Activated gamma-delta T cell treated with anti-CD3 and anti-CD28 coated beads, Interleukin-2, amount 50 U/mL, for 16 hours (primary cell): ENCODE measurements at places on chromosomes 13 and 19.
A peak's percentile ranks its signal among the peaks of the same experiment; 100 is the strongest.

DNA sequence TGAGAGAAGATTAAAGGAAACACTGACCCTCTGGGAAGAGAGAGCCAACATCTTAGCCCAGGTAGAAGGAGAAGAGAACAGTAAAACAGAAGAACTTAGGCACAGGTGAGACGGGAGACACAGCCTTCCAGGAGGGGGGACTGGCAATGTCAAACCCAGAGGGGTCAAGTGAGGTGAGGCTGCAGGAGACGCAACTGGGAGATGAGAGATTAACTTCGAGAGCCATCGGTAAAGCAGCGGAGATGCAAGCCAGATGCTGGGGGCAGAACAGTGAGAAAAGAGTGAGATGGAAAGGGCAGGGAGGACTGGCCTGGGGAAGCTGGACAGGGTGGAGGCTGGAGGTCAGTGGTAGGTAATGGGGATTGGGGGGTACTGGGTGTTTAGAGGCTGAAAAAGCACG, 5.2 kb downstream of the INSR start:
- DNase-seq: no peak

- DNase-seq: peak; percentile 43
Observed at GRCh38 chr19:1250437-1251260, 2.3 kb downstream of the MIDN start.

DNA sequence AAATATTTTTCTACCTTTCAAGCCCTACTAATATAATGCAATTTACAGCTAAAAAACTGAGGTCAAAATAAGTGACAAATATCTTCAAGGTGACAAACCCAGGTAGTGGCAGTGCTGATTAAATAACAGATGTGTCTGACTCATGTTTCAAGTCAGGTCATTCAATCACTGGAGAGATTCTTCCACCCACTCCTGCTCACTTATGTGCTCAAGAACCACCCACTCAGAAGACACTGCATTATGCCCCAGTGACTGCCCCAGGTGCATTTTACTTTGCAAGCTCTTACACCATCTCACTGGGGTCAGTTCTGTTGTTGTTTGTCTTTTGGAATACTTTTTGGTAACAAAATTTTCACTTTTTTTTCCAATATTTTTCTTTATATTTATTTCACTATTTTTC, 2.2 kb downstream of the ZNF100 start:
- no peak for DNase-seq

GRCh38 chr13:76350399-76350798, 535.8 kb downstream of the KCTD12 start:
- DNase-seq: no peak

- no peak for DNase-seq
Observed at GRCh38 chr13:76830805-76831204, 55.4 kb downstream of the KCTD12 start.

DNA sequence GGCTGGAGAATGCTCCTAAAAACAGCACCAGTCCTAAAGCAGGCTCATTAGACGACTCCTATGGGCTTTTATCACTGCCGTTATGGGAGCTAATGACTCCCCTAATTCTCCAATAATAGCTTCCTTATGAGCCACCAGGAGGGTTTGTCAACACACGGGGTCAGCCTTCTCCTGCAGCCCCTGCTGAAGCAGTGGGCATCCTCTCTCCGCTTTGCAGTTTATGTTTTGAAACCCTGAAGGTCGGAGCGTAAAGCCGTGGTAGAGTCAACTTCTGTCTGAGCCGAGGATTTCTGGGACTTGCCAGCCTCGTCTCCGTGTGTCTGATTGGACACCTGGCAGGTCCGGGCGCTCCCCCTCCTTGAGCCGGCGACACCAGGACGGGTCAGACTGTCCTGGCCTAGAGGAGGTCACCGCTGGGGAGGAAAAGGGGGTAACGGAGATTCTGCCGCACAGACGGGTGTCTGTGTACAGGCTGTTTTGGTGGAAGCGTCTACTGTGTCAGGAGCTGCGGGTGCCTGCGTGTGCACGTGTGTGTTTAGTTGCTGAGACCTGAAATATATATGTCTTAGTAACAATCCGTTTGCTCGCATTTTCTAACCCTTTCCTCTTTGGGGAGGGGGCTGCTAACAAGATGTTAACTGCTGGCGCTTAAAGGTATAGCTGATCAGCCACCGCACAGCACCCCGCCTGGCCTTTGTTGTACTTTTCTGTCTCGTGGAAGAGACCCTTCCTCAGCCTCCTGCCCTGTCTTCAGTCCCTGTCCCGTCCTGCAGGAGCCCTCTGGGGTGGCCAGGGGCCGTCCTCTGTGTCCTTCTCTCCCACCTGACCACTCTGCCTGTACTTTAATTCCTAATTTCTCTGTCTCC, 1.9 kb downstream of the KDM4B start:
- DNase-seq: no peak

GRCh38 chr13:49441846-49442245, 2.0 kb downstream of the CAB39L start:
- no peak for DNase-seq

GRCh38 chr13:105153611-105154010, 1381.9 kb downstream of the EFNB2 start:
- DNase-seq: no peak

GRCh38 chr13:34019870-34020269, 201.9 kb downstream of the RFC3 start:
- no peak for DNase-seq

- peak; percentile 25 for DNase-seq
Observed at GRCh38 chr13:40026741-40027140, 371.3 kb downstream of the COG6 start.

GRCh38 chr13:31722673-31723072, 16.7 kb upstream of the RXFP2 start:
- DNase-seq: no peak

- DNase-seq: no peak
Observed at GRCh38 chr19:19465436-19466070, 49.8 kb downstream of the TSSK6 start.

- no peak for DNase-seq
Observed at GRCh38 chr13:45238945-45239795, 38.3 kb upstream of the KCTD4 start.

DNA sequence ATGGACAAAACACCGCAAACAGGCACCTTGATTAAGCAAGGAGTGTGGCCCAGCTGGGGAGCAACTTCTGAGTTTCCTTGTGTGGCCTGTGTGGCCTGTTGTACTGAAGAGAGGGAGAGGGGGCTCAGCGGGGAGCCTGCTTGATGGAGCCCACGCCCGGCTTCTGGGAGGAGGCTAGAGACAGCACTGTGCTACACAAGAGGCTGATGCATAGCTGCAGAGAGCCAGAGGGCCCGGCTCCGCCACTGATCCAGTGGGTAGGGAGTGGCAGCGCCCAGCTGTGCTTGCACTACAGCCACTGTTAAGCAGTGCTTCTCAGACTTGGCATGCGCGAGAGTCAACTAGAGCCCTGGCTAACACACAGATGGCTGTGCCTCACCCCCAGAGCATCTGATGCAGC, 19.0 kb downstream of the LYL1 start:
- no peak for DNase-seq

DNA sequence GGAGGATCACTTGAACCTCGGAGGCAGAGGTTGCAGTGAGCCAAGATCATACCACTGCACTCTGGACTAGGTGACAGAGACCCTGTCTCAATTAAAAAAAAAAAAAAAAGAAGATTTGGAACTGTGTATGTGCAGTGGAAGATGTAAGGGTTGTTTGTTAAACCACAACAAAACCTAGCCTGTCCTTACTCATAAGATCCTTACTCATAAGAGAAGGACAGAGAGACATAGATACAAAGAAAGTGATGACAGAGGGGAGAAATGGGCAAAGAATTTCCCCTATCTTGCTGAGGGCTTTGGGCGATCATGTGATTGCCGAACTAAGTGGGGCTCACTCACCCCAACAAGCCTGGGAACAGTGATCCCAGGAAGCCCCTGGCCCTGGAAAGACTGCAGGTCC, 7.9 kb downstream of the ITPKC start:
- no peak for DNase-seq

- no peak for DNase-seq
Observed at GRCh38 chr13:22271903-22272302, 601.0 kb downstream of the FGF9 start.

GRCh38 chr19:36092566-36092965, 18.4 kb upstream of the OVOL3 start:
- DNase-seq: no peak

DNA sequence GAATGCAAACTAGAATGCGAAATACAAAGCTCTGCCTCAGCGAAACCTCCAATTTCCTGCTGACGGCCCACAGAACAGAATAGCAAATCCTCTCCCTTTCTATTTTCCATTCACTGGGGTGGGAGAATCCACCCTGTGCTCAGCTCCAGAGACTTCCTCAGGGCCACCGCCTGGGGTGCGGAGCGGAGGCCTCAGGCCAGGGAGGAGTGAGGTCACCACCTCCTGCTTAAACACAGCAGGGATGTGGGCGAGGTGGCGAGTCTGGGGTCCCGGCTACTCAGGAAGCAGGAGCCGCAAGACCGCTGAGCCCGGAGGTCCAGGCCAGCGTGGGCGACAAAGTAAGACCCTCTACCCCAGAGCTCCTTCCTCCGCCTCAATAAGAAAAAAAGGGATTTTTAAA, 666 bp upstream of the ZNF320 start:
- no peak for DNase-seq

GRCh38 chr13:38401276-38401675, 51.6 kb downstream of the UFM1 start:
- DNase-seq: no peak

- no peak for DNase-seq
Observed at GRCh38 chr13:20192158-20192835, 441 bp downstream of the GJB2 start.

DNA sequence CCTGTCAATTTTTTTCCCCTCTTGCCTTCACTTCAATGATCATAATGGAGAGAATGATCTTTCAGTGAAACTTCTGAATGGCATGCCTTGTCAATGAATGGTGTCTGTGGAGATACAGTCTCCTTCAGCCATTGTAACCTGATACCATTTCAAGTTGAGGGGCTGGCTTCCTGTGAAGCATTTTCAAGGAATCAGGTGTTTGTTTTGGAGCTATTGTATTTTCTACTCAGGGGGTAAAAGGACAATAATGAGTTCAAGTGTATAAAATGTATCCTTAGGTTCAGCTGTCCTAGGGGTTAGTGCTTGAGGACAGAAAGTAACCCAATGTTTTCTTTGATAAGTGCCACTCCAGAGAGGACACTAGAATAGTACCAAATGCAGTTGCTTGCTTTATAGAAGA, 23.8 kb upstream of the CBY2 start:
- no peak for DNase-seq

- no peak for DNase-seq
Observed at GRCh38 chr13:104869501-104869900, 1666.0 kb downstream of the EFNB2 start.
